HFFc6 (cell line): ENCODE measurements at places on chromosomes 12 and 14. TPM values are rescaled to one million over a fixed set of nuclear protein-coding genes. Genes with fewer than 3 reads are reported as not detected.
A peak's percentile ranks its signal among the peaks of the same experiment; 100 is the strongest.

Gene ANKRD33
- not detected in 3 replicates for total RNA-seq

Gene KRT78
- not detected in 3 replicates for total RNA-seq

Gene RPL36AL
- total RNA-seq = 158 to 185 TPM (median 170 TPM) in 3 replicates

Gene MED13L
- 70.5 to 74.5 TPM (median 74.4 TPM) in 3 replicates for total RNA-seq

Gene SERPINA12
- not detected in 3 replicates for total RNA-seq

Gene FSCB
- total RNA-seq = not detected in 3 replicates

DNA sequence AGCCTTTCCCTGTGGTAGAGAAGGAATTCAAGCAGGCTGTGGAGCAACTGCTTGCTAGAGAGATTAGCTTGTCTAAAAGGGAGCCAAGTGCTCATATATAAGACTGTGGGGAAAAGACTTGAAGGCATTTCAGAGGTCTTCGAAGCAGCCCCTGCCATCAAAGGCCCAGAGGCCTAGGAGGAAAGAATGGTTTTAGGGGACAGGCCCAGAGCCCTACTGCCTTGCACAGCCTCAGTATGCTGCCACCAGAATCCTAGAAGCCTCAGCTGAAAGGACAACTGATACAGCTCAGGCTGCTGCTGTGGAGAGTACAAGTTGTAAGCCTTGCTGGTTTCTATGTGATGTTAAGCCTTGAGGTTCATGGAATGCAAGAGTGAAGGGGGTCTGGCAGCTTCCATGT, 109.9 kb downstream of the DERA start:
- H3K4me1 ChIP-seq = peaks cover 13% of the 10 kb centered on the region
- H3K27me3 ChIP-seq = peaks cover 2% of the 10 kb centered on the region
- no peak overlapping the region for H3K27ac ChIP-seq
- H3K4me3 ChIP-seq = no peak overlapping the region
- H3K36me3 ChIP-seq = peaks cover 38% of the 10 kb centered on the region

DNA sequence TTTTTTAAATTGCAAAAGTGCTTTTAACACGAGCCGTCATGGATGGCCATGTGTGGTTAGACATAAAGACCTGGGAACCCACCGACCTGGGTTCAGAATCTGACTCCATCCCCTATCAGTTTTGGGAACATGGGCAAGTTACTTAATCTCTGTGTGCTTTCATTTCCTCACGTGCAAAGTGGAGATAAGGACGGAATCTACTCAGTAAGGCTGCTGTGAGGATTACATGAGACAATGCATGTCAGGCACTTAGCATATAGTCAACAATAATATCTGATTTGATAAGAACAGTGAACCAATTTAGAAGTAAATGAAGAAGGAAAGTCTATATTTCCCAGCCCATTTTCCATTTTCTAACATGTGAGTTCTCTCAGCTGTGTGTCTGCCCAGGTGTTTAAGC, 235.4 kb downstream of the SUDS3 start:
- no peaks in the 10 kb centered on the region for H3K4me1 ChIP-seq
- H3K27me3 ChIP-seq = no peaks in the 10 kb centered on the region
- H3K36me3 ChIP-seq = no peaks in the 10 kb centered on the region
- H3K4me3 ChIP-seq = no peak overlapping the region
- H3K27ac ChIP-seq = no peak overlapping the region
- DNase-seq = no peak

- peaks cover 2% of the 10 kb centered on the region; the same call in 1 of the 2 replicates for H3K27me3 ChIP-seq
- H3K36me3 ChIP-seq = peaks cover 7% of the 10 kb centered on the region
- H3K27ac ChIP-seq = peak overlapping the region; percentile 70
These were observed 96.3 kb downstream of the TMTC3 start for GRCh38 chr12:88238406-88238805.

GRCh38 chr12:3441435-3441834, 49.6 kb upstream of the PRMT8 start:
- H3K27me3 ChIP-seq = peaks cover 52% of the 10 kb centered on the region
- no peak for DNase-seq
- no peaks in the 10 kb centered on the region for H3K4me1 ChIP-seq

DNA sequence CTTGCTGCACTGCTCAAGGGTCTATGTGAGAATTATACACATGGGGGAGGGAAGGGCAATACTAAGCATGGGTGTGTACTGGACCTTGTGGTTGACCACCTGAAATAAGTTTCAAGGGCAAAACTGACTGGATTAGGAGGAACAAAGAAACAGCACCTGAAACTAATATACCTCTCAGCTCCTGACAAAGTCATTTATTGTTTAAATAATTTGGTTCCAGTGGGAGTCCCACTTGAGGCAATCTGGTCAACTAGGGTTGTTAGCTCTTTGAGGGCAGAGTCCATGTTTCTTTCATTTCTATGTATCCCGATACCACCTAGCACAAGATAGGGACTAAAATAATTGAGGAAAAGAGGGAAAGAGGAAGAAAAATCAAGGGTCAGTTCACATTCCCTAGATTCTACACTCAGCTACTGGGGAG, 45.5 kb downstream of the STXBP6 start:
- H3K36me3 ChIP-seq = peaks cover 16% of the 10 kb centered on the region; the same call in 1 of the 2 replicates
- H3K4me1 ChIP-seq = peaks cover 94% of the 10 kb centered on the region
- H3K27ac ChIP-seq = peak overlapping the region; percentile 62
- H3K4me3 ChIP-seq = no peak overlapping the region
- H3K27me3 ChIP-seq = no peaks in the 10 kb centered on the region
- DNase-seq = no peak

- no peak overlapping the region for H3K27ac ChIP-seq
- H3K27me3 ChIP-seq = no peaks in the 10 kb centered on the region
- no peak for DNase-seq
- H3K36me3 ChIP-seq = no peaks in the 10 kb centered on the region
These were observed 145.1 kb downstream of the GRIP1 start for GRCh38 chr12:66533767-66534166.

DNA sequence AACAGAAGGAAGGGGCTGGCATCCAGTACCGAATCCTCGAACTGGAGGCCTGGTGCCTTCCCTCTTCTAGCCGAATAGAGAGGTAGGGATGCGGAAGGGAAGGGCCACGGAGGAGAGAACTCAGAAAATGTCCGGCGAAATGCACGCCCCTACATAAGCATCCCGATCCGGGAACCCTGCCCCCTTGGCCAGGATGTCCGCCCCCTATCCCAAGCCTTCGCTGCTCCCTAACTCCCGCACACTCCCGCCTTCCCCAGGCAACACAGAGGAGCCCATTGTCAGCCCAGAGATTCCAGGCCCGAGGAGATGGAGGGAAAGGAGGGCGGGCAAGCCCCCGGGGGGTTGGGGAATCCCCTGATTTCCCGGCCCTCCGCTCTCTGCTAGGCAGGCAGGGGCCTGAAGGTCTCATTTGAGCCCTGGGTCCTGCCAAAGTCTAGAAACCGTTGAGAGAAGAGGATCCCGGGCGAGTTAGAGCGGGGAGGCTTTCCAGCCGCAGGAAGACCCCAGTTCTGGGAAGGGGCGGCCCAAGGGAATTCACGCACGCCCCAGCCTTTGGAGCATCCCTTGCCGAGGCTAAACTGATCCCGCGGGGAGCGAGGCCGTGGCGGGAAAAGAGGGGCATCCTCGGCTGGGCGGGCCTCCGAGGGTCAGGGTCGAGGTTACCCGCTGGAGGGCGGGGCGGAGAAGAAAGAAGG, 569 bp upstream of the ARHGEF40 start:
- peaks cover 5% of the 10 kb centered on the region for H3K27me3 ChIP-seq
- peaks cover 7% of the 10 kb centered on the region for H3K36me3 ChIP-seq
- H3K27ac ChIP-seq = peak overlapping the region; percentile 84
- H3K4me1 ChIP-seq = peaks cover 38% of the 10 kb centered on the region

DNA sequence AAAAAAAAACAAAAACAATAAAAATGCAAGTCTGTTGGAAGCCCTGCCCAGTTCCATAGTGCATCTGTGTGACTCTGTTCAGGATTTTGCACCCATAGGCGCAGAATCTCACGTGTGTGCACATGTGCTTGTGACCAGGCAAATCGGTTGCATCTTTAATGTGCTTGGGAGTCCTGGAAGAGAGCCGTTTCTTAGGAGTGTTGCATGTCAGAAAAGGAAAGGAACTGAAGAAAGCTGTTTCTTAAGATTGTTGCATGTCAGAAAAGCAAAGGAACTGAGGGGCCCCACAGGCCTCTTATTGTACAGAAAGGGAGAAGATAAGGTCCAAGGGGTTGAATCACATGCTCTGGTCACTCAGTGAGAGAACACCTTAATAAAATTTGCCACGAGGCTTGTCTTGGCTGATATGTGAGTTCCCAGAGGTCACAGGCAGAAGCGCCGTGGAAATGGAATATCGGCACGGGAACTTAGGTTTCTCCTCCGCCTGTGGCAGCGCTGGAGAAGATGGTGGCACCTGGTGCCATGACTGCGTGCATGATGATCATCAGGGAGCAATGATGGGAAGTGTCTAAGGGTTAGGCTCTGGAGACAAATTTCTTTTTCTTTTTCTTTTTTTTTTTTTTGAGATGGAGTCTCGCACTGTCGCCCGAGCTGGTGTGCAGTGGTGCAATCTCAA, 90.0 kb downstream of the LRRC74A start:
- H3K4me3 ChIP-seq = no peak overlapping the region
- H3K27ac ChIP-seq = no peak overlapping the region
- H3K4me1 ChIP-seq = peaks cover 73% of the 10 kb centered on the region
- DNase-seq = no peak

GRCh38 chr12:44000309-44000952, 164.6 kb downstream of the TMEM117 start:
- no peaks in the 10 kb centered on the region for H3K27me3 ChIP-seq
- H3K36me3 ChIP-seq = no peaks in the 10 kb centered on the region
- peaks cover 11% of the 10 kb centered on the region for H3K4me1 ChIP-seq
- H3K4me3 ChIP-seq = no peak overlapping the region

GRCh38 chr12:93602897-93603668, 30.6 kb downstream of the SOCS2 start:
- H3K27me3 ChIP-seq = peaks cover 2% of the 10 kb centered on the region; the same call in 1 of the 2 replicates
- no peak overlapping the region for H3K27ac ChIP-seq
- no peak for DNase-seq
- H3K36me3 ChIP-seq = no peaks in the 10 kb centered on the region

DNA sequence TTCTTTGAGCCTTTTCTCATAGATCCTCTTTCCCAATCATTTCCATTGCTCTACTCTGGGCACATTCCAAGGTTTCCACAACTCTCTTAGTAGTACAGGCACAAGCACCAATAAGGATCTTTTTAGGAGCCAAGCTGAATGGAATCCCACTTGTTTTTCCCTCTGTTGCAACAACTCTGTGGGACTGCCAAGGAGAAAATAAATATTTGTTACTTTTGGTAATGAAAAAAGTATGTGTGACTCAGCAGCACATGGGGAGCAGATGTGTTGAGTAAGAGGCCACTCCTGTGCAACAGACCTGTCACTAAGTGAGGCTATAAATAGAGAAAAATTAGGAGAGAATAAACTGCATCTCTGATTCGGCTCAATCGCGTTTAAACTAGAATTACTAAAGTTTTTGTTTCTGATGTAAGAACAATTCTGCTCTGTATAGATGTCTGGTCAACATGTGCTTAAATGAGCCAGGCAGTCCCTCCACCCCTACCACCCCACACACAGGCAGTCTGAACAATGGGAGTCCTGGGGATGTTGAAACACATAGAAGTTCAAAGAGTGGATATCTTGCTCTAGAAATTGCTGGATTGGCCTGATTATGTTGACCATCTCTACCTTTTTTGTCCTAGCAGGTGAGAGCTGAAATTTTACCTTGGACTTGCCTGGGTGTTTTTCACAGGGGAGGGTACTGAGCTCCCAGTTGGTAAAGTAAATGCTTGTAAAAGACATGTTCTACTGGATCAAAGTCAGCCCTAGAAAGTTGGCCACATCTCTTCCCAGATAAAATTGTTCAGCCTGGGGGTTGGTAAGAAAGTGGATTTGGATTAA, 244.3 kb upstream of the NOVA1 start:
- H3K36me3 ChIP-seq = peaks cover 5% of the 10 kb centered on the region; the same call in 1 of the 2 replicates
- peak; percentile 39 for DNase-seq
- H3K27me3 ChIP-seq = no peaks in the 10 kb centered on the region

GRCh38 chr14:59356312-59356711, 108.9 kb downstream of the GPR135 start:
- DNase-seq = no peak
- no peak overlapping the region for H3K4me3 ChIP-seq
- H3K27me3 ChIP-seq = no peaks in the 10 kb centered on the region
- peaks cover 61% of the 10 kb centered on the region for H3K4me1 ChIP-seq
- peaks cover 9% of the 10 kb centered on the region; the same call in 1 of the 2 replicates for H3K36me3 ChIP-seq

- peak overlapping the region; percentile 59 for H3K27ac ChIP-seq
- H3K4me3 ChIP-seq = no peak overlapping the region
- peak; percentile 91 for DNase-seq
- H3K4me1 ChIP-seq = peaks cover 85% of the 10 kb centered on the region
- H3K36me3 ChIP-seq = no peaks in the 10 kb centered on the region
These were observed 123.3 kb downstream of the KCNA5 start for GRCh38 chr12:5166976-5167375.

- H3K27ac ChIP-seq = no peak overlapping the region
- no peak for DNase-seq
- H3K27me3 ChIP-seq = no peaks in the 10 kb centered on the region; the same call in 1 of the 2 replicates
- peaks cover 20% of the 10 kb centered on the region for H3K36me3 ChIP-seq
These were observed 14.1 kb downstream of the SIVA1 start for GRCh38 chr14:104766863-104767633.

GRCh38 chr12:99154216-99154982, 493.2 kb upstream of the GARIN6 start:
- no peak overlapping the region for H3K4me3 ChIP-seq
- no peaks in the 10 kb centered on the region for H3K4me1 ChIP-seq
- no peak overlapping the region for H3K27ac ChIP-seq

DNA sequence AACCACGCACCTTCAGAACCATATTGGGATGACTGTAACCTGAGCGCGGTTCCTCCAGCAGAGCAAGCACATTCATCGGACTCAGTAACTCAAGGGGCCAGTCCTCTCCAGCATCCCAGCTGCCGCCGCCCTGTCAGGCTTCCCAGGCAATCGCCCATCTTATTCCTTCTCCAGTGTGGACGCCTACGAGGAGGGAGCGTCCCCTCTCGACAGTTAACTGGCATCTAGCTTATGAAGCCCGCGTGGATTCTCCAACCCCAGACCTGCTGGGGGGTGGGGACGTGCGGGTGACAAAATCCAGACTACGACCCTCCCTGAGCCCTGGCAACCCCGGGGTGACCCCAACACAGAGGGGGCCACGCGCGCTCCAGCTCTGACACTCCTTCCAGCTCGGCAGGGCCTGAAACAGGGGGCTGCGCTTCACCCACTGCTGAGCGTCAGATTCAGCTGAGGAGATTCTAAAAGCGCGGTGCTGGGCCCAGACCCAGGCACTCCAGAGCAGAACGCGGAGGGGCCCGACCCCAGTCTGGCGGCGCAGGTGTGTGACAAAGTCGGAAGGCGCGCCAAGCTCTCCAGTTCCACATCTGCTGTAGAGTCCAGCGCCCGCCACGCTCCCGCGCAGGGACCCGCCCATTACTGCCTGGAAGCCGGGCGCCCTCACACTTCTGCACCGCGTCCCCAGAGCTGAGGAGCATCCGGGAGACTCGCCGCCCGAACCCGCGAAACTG, 43.9 kb upstream of the ESR2 start:
- peaks cover 23% of the 10 kb centered on the region for H3K4me1 ChIP-seq
- peak; percentile 37 for DNase-seq
- H3K27me3 ChIP-seq = no peaks in the 10 kb centered on the region
- H3K27ac ChIP-seq = peak overlapping the region; percentile 90
- peak overlapping the region; percentile 95 for H3K4me3 ChIP-seq
- peaks cover 10% of the 10 kb centered on the region for H3K36me3 ChIP-seq

- no peak overlapping the region for H3K27ac ChIP-seq
- DNase-seq = no peak
- H3K27me3 ChIP-seq = peaks cover 3% of the 10 kb centered on the region; the same call in 1 of the 2 replicates
- H3K36me3 ChIP-seq = no peaks in the 10 kb centered on the region
These were observed 5.3 kb upstream of the GLTP start for GRCh38 chr12:109885616-109886015.

GRCh38 chr14:20612403-20612802, 21.2 kb upstream of the RNASE12 start:
- no peak for DNase-seq
- H3K27ac ChIP-seq = no peak overlapping the region
- no peaks in the 10 kb centered on the region for H3K27me3 ChIP-seq
- peaks cover 19% of the 10 kb centered on the region; the same call in 1 of the 2 replicates for H3K4me1 ChIP-seq
